ENCODE measurements at places on chromosomes 1 and 21.

DNA sequence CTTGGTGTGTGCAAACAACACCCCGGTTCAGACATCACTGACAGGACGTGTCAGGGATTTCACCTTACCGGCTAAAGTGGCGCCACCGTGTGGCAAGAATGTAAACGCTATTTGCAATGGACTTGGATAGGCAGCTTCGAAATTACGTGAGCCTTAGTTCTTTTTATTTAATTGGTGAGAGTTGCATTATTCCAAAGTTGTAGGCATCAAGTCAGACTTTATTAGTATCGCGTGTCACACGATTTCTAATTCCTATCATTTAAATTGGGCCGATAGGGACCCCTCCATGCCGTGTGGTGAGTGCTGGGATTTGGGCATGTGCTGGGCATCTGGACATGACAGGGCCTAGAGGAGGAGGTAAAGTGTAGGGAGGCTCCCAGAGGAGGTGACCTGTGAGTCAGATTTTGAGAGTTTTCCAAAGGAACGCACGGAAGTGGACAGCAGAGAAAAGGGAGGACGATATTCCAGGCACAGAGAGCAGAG lies 14.5 kb upstream of the CPT2 start:
- peak; percentile 55 for DNase-seq

GRCh38 chr1:246959944-246960693 lies 28.4 kb upstream of the AHCTF1 start:
- DNase-seq = no peak

GRCh38 chr21:34072145-34073031 lies 990 bp upstream of the MRPS6 start:
- no peak for DNase-seq

- no peak for DNase-seq
These were observed 18.2 kb downstream of the ZNF362 start for GRCh38 chr1:33274446-33274845.

- DNase-seq = no peak
These were observed 13.6 kb upstream of the LRRC3 start for GRCh38 chr21:44441581-44442265.

DNA sequence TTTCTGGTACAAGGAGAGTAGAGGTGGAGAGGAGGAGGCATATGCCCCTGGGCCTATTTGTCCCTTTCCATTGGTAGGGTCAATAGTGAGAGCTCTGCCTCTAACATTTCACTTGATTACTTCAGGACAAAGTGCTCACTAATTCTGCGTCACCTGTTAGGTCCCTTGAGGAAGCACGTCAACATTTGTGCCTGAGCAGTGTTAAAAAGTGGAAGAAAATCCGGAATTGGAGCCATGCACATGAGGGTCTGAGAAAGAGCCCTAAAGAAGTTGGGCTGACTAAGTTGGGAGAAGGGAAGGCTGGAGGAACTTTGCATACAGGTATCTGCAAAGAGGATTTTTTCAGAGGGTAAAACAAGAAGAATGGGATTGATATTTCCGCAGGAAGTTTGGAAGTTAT lies 1.9 kb downstream of the SLC25A44 start:
- DNase-seq = no peak

GRCh38 chr1:39105061-39105840 lies 79.1 kb downstream of the NDUFS5 start:
- peak; percentile 49 for DNase-seq

DNA sequence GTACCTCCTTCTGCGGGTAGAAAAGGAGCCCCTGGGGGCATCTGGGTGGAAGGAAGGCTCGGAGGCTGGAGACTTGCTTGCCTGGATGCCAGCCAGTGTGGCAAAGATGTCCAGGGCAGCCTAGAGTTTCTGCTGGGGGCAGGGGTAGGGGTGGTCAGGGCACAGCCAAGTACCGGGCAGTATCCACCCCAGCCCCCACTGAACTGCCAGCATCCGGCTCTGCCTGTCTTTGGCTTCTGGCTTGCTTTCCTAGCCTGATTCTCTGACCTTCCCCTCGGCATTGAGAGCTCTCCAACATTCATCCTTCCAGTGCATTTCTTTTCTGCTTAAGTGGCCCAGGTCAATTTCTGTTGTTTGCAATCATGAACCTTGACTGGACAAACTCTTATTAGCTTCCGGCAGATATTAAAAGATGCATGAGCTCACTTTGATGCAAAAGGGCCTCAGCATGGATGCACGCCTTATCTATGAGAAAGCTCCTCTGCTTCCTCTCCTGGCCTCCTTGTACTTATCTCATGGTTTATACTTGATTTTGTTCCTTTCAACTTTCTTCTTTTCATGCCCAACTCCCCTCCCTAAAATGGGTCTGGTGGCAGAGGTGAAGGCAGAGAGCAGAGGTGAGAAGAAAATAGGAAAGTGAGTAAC lies 116.9 kb downstream of the HLCS start:
- no peak for DNase-seq

DNA sequence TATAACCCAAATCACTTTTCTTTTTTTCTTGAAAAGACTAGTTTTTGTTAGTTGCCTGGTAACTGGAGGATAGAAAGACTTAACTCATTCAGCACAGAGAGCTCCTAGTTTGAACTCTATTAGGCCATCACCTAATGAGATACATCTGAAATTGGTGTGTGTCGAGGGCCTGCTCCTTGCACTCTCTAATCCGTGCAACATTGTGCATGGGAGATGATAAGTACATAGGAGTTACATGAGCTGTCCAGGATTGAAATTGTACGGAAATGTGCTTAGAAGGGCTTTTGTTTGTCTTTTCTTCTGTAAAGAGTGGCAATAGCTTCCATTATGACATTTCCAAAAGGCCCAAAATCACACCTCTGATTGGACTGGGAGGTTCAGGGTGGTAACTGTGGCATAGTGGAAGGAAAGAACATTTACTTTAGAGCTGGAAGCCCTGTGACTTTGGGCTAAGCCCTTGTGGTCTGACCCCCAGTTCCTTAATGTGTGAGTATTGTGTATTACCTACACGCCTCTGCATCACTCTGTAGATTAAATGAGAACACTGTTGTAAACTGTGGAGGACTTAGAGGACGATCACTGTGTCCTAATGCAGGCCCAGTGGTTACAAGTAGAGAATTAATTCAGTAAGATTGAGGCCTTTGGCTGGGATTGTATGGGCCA lies 71.2 kb downstream of the FGGY start:
- no peak for DNase-seq

- DNase-seq = no peak
These were observed 56.8 kb upstream of the ERRFI1 start for GRCh38 chr1:8082945-8083344.

GRCh38 chr1:8182034-8182761 lies 135.7 kb upstream of the SLC45A1 start:
- no peak for DNase-seq

Measured in stimulated activated CD8-positive, alpha-beta memory T cell treated with anti-CD3 and anti-CD28 coated beads, Interleukin-12 subunit alpha, Interleukin-12 subunit beta, amount 100 ng/mL, for 4 hours (primary cell).